Esophagus squamous epithelium (tissue), 5 donors: ENCODE measurements at places on chromosomes 5 and 9.

DNA sequence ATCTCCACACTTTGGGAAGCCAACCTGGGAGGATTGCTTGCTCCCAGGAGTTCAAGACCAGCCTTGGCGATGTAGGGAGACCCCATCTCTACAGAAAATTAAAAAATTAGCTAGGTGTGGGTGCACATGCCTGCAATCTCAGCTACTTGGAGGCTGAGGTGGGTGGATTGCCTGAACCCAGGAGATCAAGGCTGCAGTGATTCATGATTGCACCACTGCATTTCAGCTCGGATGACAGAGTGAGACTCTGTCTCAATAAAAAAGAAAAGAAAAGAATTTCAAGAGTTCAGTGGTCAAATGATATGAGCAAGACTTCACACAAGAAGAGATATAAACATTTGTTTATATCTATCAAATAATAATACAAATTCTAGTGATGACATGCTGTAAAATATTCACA is 23.0 kb upstream of the MTAP start:
- no peaks in the 10 kb centered on the region for H3K36me3 ChIP-seq
- no peak overlapping the region for H3K4me3 ChIP-seq
- H3K27ac ChIP-seq = no peak overlapping the region
- no peak for DNase-seq
- H3K4me1 ChIP-seq = no peaks in the 10 kb centered on the region

DNA sequence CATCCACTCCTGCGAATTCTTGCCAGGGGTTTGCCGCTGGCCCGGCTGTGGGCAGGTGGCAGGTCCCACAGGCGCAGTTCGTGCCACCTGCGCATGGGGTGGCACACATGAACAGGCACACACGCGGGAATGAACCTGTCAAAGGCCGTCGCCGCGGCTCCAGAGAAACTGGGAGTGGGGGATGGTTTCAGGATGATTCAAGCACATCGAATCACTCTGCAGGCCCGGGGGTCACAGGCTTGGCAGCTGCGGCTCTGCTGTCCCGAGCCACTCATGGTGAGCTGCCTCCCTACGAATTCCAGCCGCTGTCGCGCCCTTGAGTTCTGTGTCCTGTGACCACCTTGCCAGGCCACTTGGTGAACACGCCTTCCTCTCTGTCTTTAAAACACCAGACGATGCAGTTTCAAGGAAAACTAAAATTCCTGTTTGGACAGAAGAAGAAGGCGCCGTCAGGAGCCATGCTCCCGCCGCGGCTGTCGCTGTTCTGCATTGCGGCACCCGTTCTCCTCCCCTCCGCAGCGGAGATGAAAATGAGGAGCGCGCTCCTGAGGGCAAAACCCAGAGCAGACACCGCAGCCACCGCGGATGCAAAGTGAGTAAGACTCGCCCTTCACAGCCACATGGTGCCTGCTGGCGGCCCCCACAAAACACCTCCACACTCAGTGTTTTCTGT is 15.4 kb upstream of the EXOC3 start:
- H3K27ac ChIP-seq = no peak overlapping the region
- H3K4me3 ChIP-seq = no peak overlapping the region
- no peak for DNase-seq
- no peaks in the 10 kb centered on the region for H3K36me3 ChIP-seq
- no peaks in the 10 kb centered on the region for H3K27me3 ChIP-seq
- no peaks in the 10 kb centered on the region for H3K4me1 ChIP-seq

DNA sequence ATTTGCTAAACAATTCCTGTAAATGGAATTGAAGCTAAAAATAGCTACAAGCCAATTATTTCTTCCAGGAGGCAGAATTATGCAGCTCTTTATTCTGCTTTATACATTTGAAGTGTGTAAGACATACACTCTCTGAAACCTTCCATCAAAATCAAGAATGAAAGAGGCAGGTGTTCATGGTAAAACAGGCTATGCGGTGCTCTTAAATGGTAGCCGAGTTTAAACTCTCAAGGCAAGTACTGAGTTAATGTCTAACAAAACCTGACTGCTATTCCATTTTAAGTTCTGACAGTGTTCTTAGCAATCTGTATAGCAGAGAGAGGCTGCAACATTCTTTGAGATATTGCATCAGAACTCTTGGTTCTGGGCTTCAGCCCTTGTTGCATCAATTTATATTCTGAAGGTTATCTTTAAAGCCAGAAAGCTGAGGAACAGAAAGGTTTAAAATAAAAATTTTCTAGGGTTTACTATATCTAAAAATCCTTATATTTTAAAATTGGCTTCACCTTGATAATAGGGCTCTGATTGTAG is 248.3 kb upstream of the CCNG1 start:
- H3K27ac ChIP-seq = no peak overlapping the region
- no peaks in the 10 kb centered on the region for H3K36me3 ChIP-seq
- no peak overlapping the region for H3K4me3 ChIP-seq
- no peaks in the 10 kb centered on the region for H3K27me3 ChIP-seq

DNA sequence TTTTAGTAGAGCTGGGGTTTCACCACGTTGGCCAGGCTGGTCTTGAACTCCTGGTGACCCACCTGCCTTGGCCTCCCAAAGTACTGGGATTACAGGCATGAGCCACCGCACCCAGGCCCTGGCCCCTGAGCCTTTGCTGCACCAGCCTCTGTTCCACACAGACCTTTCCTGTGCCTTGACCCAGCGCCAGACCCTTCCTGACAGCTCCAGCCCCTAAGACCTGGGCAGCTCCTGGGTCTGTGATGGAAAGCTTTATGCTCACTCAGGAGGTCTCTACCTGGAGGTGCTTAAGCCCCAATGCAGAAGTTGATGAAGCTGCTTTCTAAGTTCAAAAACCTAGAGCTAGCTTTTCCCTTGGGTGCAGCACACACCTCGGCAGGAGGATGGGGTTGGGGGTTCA is 58.8 kb upstream of the NEK6 start:
- H3K27me3 ChIP-seq = no peaks in the 10 kb centered on the region
- H3K4me3 ChIP-seq = no peak overlapping the region
- no peaks in the 10 kb centered on the region for H3K4me1 ChIP-seq
- H3K27ac ChIP-seq = no peak overlapping the region
- no peak for DNase-seq

GRCh38 chr5:69368458-69369339 is 621 bp downstream of the AK6 start:
- H3K27ac ChIP-seq = peak overlapping the region; percentile 93
- peaks cover 38% of the 10 kb centered on the region for H3K36me3 ChIP-seq
- peaks cover 21% of the 10 kb centered on the region for H3K4me1 ChIP-seq
- DNase-seq = no peak

- peaks cover 86% of the 10 kb centered on the region for H3K27me3 ChIP-seq
- DNase-seq = no peak
- no peaks in the 10 kb centered on the region for H3K36me3 ChIP-seq
- H3K4me3 ChIP-seq = no peak overlapping the region
These were observed 36.8 kb upstream of the UNC5A start for GRCh38 chr5:176773408-176774035.

DNA sequence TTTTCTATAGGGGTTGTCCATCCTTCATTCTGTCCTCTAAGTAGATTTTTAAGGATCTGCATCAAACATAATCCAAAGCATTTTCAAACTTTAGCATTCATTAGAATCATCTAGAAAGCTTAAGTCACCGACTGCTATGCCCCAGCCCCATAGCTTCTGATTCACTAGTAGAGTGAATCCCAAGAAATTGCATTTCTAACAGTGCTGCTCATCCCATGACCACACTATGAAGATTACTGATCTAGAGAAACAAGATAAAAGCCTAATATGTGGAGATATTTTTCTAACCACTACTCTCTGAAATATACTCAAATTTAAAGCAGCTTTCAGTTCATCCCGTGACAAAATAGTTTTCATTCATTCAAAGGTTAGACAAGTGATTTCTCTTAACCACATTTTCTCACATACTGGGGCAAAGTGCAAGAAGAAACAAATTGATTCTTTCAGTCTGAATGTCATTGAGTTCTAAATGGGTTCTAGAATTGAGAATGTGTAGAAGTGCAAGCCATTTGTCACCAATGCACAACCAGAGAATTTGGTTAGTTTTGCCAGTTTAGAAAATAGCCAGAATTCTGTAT is 286.9 kb upstream of the CD180 start:
- no peak overlapping the region for H3K4me3 ChIP-seq
- H3K36me3 ChIP-seq = no peaks in the 10 kb centered on the region
- H3K27ac ChIP-seq = no peak overlapping the region

DNA sequence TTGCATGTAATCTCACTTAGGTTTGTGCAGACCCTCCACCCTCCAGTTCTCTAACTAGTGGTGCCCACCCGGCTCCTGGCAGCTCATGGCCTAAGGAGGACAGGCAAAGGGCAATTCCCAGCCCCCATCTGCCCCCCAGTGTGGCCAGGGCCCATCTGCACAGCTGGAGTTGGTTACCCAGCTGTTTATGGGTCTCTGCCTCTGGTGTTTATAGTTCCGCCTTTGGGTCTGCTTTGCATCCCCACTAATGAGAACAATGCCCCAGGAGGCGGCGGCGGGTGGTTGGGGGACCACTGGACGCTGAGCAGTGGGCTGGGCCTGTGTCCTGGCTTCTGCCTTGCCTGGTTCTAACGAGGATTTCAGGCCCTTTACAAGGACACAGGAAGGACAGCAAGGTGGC is 62.4 kb downstream of the NDST1 start:
- H3K27ac ChIP-seq = no peak overlapping the region
- no peaks in the 10 kb centered on the region for H3K36me3 ChIP-seq
- no peaks in the 10 kb centered on the region for H3K4me1 ChIP-seq
- H3K4me3 ChIP-seq = no peak overlapping the region
- DNase-seq = no peak
- H3K27me3 ChIP-seq = no peaks in the 10 kb centered on the region

DNA sequence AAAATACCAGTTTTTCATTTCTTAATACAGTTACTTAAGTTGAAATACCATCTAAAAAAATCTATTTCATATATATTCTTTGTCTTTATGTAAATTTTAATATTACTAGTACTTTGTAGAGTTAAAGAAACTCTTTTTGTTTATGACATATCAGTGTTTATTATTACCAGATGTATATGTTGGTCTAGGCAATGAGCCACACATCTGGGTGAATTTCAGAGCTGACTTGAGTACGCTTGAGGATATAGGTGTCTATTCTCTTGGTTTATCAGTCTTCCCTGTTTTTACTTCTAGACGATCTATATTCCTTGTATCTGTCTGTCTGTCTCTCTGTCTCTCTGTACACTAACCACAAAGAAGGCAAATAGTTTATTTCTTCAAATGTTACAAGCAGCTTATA is 2.9 kb downstream of the SMAD5 start:
- H3K27me3 ChIP-seq = no peaks in the 10 kb centered on the region
- H3K27ac ChIP-seq = no peak overlapping the region
- H3K4me3 ChIP-seq = no peak overlapping the region
- no peaks in the 10 kb centered on the region for H3K36me3 ChIP-seq
- DNase-seq = no peak
- H3K4me1 ChIP-seq = peaks cover 83% of the 10 kb centered on the region

GRCh38 chr9:135394131-135394530 is 85.5 kb upstream of the PPP1R26 start:
- H3K36me3 ChIP-seq = no peaks in the 10 kb centered on the region
- DNase-seq = no peak
- H3K27me3 ChIP-seq = no peaks in the 10 kb centered on the region
- no peak overlapping the region for H3K27ac ChIP-seq

GRCh38 chr5:10902145-10902544 is 141.1 kb upstream of the DAP start:
- DNase-seq = no peak
- H3K4me1 ChIP-seq = no peaks in the 10 kb centered on the region
- no peak overlapping the region for H3K27ac ChIP-seq
- H3K36me3 ChIP-seq = no peaks in the 10 kb centered on the region

GRCh38 chr5:169202969-169203368 is 98.0 kb downstream of the SLIT3 start:
- no peaks in the 10 kb centered on the region for H3K4me1 ChIP-seq
- H3K27ac ChIP-seq = no peak overlapping the region
- no peak for DNase-seq
- no peaks in the 10 kb centered on the region for H3K27me3 ChIP-seq

GRCh38 chr9:99345942-99346341 is 123.9 kb downstream of the SEC61B start:
- no peak for DNase-seq
- H3K27me3 ChIP-seq = no peaks in the 10 kb centered on the region
- no peaks in the 10 kb centered on the region for H3K4me1 ChIP-seq
- H3K27ac ChIP-seq = no peak overlapping the region
- no peaks in the 10 kb centered on the region for H3K36me3 ChIP-seq
- no peak overlapping the region for H3K4me3 ChIP-seq

DNA sequence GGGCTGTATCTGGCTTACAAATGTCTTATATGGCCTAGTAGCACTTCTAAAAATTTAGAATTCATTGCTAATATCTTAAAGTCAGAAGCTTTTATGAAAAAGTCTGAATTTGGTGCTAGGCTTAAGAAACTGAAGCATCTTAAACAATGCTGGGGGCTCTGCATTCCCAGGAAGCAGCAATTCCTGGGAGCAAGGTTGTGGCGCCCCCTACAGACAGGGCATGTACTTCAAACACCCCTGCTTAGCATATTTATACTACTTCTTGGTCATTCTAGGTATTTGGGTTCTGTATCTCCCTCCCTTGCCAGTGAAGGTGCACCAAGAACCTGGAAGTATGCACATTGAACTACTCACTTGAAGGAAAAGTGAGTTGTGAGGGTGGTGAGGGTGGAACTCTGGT is 64.6 kb upstream of the GRIA1 start:
- no peak overlapping the region for H3K27ac ChIP-seq
- no peaks in the 10 kb centered on the region for H3K4me1 ChIP-seq
- H3K36me3 ChIP-seq = no peaks in the 10 kb centered on the region
- no peaks in the 10 kb centered on the region for H3K27me3 ChIP-seq
- no peak overlapping the region for H3K4me3 ChIP-seq

DNA sequence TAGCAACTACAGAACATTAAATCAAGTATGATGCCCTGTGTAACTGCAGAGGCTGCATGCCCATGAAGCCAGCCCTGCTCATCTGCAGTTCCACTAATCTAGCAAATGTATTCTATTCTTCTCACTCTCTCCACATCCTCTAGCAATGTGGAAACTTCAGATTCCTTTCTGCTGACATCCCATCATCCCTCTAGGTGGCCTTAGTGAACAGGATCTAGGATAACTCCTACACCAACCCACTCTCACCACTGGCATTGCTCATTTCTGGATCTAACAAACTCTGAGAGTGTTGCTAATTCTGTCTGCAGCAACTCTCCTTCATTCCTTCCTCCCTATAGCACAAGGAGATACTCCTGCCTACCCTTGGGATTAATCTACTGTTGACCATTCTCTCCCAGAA is 80.8 kb downstream of the FAM81B start:
- H3K4me1 ChIP-seq = no peaks in the 10 kb centered on the region
- H3K36me3 ChIP-seq = peaks cover 64% of the 10 kb centered on the region
- no peak overlapping the region for H3K4me3 ChIP-seq
- H3K27ac ChIP-seq = no peak overlapping the region
- no peak for DNase-seq
- no peaks in the 10 kb centered on the region for H3K27me3 ChIP-seq

DNA sequence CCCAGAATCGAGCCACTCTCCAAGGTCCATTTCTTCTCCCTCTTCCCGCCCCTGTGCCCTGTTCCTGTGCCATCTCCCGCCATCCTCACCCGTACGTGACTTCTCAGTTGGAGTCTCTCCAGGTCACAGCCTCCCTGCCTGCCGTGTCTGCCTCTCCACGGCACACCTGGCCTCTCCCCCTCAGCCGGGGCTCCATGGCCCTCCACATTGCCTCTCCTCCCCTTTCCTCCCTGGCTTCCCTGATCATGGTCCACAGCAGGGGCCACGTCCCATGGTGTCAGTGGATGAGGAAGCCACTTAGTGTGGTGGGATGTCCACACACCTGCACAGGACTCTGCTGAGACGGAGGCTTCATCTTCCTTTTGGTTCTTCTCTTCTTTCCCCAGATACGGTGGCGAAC is 2.3 kb downstream of the PAEP start:
- H3K4me1 ChIP-seq = no peaks in the 10 kb centered on the region
- no peaks in the 10 kb centered on the region for H3K36me3 ChIP-seq
- no peak overlapping the region for H3K4me3 ChIP-seq
- H3K27ac ChIP-seq = no peak overlapping the region
- no peak for DNase-seq
